Lung (tissue), 17 donors: ENCODE measurements at places on chromosomes 2 and 18. TPM values are rescaled to one million over a fixed set of nuclear protein-coding genes. Genes with fewer than 3 reads are reported as not detected.

DNA sequence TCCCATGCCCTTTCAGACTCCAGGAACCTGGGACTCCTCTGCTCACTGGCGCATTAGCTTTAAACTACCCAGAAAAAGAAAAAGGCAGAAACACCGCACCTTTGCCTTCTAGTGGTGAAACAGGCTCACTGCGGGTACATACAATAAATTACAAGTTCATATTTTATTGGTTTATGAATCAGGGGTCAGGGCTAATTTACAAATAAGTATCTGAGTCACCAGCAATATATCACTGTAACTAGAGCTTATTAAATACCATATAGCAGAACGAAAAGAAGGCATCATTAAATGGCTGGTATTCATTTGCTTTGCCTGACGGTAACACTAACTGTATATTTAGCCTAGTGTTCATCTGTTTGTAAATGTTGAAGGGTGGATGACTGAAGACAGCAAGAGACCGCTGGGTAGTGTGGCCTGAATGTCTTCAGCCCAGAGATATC, 26.9 kb upstream of the DTNB start:
- peak; percentile 23 for DNase-seq

RTP5 gene
- not detected for total RNA-seq

GRCh38 chr2:207129821-207130220, 35.9 kb downstream of the KLF7 start:
- no peak for DNase-seq

GRCh38 chr2:216842636-216843035, 17.2 kb downstream of the TNP1 start:
- no peak for DNase-seq

DNA sequence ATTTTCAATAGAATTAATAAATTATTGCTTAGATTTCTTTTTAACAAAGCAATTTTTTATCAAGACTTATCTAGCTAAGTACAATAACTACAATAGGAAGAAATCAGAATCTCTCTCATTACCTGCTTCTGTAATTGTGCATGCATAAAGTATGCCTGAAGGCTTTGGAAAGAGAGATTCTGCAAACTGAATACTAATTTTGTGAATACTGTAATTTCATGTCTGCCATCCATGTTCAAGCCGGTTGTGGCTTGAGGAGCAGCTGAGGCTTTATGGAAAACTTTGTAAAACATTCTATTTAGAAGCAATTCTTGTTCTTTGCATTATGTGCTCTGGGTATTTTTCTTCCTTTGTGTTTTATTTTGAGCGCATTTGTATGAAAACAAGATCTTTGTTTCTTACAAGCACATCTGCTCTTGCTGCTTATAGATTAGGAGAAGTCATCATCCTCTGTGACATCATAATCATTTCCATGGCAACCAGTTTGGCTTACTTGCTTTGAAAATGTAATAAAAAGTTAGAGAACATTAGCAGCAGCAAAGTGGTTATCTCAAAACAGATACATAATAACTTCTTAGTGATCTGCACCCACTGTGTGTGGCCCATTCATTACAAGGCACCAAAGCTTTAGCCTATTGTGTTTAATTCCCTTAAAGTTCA, 16.0 kb upstream of the IKZF2 start:
- DNase-seq, result no peak

GRCh38 chr2:96201338-96201737, 7.3 kb downstream of the STARD7 start:
- DNase-seq, result no peak

- DNase-seq, result no peak
Observed at GRCh38 chr2:145569108-145569507, 1049.2 kb upstream of the ZEB2 start.

GRCh38 chr2:203775684-203776083, 69.2 kb downstream of the CD28 start:
- no peak for DNase-seq

XDH gene
- total RNA-seq, result 0.71 TPM

REEP1 gene
- 19.7 TPM for total RNA-seq

GRCh38 chr2:17573804-17574175, 33.3 kb downstream of the VSNL1 start:
- DNase-seq, result no peak

- DNase-seq, result no peak
Observed at GRCh38 chr2:85994421-85994777, 105.6 kb upstream of the ST3GAL5 start.

EML6 gene
- total RNA-seq, result 2.8 TPM

BCL2L11 gene
- total RNA-seq, result 24.2 TPM

SERPINB2 gene
- total RNA-seq, result 1.3 TPM

LIPG gene
- 6.9 TPM for total RNA-seq

DNA sequence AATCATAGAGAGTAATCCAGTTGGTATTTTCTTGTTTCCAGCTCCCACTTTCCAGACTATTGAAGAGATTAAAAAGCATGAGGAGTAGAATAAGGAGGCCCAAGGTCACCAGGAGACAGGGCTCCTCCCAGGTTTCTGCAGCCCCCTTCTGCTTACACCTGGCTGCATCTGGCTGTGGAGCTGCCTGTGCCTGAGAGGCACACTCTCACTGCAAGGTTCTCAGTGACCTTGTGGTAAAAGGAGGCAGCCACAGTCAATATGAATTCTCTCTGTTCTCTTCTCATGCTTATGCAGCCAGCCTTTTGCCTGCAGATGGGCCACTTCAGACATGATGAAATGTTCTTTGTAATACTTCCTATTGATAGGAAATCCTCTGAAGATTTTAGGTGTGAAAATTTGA, 233.7 kb downstream of the MYO3B start:
- DNase-seq, result no peak

DNA sequence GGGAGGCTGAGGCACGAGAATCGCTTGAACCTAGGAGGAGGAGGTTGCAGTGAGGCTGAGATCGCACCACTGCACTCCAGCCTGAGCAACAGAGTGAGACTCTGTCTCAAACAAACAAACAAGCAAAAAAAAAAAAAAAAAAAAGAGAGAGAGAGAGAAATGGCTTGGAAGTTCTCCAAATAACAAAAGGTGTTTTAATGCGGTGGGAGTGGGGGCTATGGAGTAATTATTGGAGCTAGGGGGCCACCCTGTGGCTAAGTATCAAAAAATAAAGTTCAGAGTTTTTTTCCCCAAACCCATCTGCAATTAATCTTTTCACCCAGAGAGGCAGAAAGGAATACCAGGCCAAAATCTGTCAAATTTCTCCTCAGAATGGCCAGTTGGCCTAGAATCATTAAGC, 23.0 kb upstream of the CEP68 start:
- DNase-seq, result no peak

- DNase-seq, result no peak
Observed at GRCh38 chr2:112938904-112939303, 27.9 kb downstream of the IL37 start.

- DNase-seq, result no peak
Observed at GRCh38 chr2:198359308-198359707, 554.9 kb downstream of the PLCL1 start.

- no peak for DNase-seq
Observed at GRCh38 chr2:233022561-233022960, 9.5 kb upstream of the NGEF start.
